Hepatocyte (in vitro differentiated cells): ENCODE measurements at places on chromosomes 7 and 10.

DNA sequence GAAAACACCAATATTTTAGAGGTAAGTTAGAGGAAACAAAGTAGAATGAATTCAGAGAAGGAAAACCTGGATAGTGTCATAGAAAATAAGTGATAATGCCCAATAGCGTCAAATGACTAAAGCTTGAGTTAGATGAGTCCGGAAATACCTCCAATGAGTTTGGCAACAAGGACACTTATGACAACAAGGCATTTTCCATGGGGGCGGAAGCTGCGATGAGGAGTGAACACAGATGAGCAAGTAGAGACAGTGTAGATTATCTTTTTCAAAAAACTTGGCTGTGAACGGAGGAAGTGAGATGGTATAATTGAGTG, 383 bp upstream of the R3HCC1L start:
- DNase-seq = no peak

DNA sequence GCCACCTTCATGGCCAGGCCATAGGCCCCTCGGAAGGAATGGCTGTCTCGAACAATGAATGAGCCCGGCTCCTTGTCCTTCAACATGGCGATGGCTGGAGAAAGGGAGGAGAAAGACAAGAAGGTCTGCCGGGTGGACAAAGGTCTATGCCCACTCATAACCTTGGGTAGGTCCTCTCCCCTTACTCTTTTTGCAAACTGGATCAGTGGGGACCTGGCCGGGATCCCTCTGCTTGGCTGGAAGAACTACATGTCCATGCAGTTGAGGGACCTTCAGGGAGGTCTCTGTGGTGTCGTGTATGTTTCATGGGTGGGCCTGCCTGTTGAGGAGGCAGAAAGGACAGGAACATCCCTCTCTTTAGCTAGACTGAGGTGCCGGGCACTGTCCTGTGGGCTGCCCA, 284.8 kb downstream of the TNS3 start:
- no peak for DNase-seq

DNA sequence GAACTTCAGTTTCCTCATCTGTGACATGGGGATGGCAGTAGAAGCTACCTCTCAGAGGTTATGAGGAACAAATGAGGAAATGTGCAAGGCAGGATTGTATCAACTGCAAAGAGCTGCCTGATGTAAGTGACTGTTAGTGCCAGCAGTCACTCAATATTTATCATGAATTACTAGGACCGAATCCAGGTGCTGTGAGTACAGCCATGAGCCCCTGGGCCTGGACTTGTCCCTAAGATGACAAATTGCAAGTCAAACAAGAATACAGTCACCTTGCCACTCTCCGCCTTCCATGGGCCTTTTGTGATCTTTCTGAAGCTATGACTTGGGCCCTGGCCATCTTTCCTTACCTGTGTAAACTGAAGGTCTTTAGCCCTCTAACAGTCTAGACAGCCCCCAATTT, 27.7 kb upstream of the TLX1 start:
- DNase-seq = no peak

DNA sequence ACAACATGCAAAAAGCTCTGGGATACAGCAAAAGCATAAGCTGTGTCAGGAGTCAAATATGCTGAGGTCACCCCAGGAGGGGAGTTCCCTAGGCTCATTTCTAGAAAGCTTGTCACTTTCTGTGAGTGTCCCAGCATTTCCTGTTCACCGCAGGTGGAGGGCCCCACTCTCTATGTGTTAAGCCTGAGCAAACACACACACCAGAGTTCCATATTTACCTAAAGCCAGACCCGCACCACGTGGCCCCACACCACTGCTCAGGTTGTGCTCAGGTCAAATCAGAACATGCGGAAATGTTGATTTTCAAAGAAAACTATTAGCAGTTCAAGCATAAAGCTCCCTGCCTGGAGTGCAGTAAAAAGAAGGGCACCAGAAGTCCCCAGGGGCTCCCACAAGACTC, 259.6 kb upstream of the PPP2R2D start:
- peak; percentile 87 for DNase-seq

GRCh38 chr7:109343678-109344077, 774.0 kb downstream of the DNAJB9 start:
- no peak for DNase-seq

- DNase-seq = no peak
Measured at GRCh38 chr7:1552200-1552599, 3.8 kb downstream of the TMEM184A start.

DNA sequence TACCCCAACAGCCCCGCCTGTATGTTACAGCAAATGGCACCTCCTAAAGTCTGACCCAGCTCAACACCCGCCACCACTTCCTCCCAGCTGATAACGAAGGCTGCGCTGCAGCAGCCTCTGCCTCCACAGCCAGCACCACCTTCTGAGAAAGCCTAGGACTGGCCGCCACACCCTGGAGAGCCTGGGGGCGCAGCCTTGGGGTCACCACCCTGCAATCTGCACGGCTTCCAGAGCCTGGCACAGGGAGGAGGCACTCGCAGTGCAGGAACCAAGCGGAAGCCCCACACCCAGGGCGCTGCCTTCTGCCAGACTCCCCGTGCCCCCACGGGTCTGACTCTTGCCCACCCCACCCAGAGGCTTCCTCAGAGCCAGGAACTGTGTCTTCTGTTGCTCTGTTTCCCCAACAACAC, 112.5 kb downstream of the MAD1L1 start:
- DNase-seq = no peak

DNA sequence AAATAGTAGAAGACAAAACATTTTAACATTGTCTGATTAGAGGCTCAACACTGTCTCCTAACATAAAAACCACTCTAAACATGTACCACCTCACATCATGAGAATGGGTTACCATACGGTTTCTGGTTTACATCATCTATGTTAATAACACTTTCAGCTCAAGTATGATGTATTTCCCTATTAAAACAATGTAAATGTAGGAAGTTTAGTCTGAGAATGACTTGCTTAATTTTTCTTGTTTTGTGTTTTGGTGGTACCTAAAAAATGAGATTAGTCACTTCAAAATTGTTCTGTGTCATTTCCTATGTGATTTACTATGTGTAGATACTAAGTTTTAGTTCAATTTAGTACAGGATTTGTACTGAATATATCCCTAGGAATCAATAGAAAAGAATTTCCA, 195.8 kb upstream of the SEMA3C start:
- no peak for DNase-seq

DNA sequence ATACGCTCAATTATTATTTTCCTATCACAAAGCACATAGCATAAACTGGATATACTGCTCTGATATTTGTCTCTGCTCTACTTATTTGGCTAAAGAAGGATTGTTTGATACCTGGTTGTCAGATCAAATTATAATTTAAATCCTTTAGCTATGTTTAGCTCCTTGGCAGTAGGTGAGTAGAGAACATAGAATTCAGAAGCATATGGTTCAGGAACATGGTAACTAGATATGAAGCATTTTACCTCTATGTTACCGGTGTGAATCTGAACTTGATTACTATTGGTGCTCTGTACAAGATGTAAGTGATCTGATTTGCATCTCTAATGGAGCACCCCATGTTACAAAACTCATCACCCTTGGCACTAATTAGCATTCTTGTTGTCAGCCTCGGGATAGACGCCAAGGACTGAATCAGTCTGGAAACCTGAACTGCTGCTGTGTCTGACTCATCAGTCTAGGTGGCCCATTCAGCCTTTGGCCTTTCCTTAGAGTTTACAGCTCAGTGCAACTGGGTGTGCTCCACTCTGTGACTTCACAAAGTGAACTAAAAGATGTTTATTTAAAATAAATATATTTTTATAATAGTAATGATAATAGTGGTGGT, 12.3 kb upstream of the MYPN start:
- DNase-seq = peak; percentile 76

DNA sequence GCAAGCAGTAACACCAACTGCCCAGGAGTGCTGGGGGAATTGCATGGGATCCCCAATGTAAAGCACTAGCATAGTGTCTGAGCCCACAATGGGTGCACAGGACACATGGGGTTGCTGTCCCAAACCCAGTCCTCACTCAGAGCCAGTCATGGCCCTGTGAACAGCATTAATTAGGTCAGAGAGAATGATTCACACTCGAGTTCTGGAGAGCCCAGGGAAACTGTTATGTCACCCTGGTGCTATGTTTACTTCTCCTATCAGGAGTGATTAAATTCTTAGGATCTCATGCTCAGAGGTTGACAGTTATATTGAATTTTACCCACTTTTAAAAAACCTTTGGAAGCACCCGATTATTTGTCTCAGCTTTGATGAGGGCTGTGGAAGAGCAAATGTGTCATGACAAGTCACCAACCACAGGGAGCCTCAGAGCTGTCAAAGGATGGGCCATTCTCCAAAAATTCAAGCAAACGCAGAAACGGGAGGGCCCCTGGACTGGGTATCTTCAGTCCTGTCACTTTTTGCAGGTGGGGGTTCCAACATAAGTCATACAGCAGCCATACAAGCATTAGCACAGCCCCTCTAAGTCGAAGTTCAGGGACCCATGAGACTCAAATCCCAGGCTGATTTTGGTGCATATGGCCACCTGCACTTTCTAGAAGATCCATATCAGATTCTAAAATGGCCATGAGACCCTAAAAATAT, 1.3 kb upstream of the RASSF4 start:
- peak; percentile 62 for DNase-seq

GRCh38 chr7:142873281-142873784, 12.2 kb downstream of the TRPV6 start:
- DNase-seq = no peak

DNA sequence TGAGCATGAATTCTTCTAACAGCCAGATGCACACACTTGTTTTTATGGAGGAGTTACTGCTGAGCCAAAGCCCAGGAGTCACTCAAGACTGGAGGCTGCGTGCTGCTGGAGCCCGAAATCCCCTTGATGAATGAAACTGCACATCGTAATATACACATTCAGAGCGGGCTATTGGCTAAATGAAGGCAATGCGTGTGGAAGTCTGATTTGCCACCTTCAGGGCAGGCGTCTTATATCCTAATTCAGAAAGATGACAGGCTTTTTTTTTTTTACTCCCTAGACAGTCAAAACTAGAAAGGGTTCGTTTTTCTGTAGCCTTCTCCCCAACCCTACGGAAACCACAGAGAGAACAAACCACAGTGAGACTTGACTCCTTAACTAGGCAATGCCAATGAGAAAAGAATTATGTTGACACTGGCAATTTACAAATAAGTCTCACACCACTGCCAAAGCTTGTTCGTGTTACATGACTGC, 227.2 kb upstream of the KLF14 start:
- no peak for DNase-seq

GRCh38 chr7:119219663-119220062, 995.2 kb downstream of the ANKRD7 start:
- DNase-seq = no peak

- DNase-seq = no peak
Measured at GRCh38 chr10:68007356-68007755, 67.7 kb downstream of the HERC4 start.

DNA sequence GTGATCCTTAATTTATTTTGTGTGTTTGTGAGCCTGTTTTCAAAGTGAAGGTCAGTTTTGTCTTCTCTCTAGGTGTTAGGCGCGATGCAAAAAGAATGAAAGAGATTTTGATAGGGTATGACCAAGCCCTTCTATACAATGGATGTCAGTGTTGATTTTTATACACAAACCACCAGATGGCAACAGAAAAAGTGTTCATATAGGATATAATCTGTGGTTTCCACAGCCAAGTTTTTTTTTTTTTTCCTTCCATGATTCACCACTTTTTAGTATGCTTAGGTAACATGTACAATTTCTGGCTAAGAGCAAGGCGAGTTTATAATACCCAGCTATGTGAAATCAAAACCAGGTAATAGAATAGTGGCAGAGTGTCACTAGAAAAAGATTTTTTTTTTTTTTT, 8.1 kb downstream of the SDK1 start:
- no peak for DNase-seq

- no peak for DNase-seq
Measured at GRCh38 chr10:85607043-85607695, 759.4 kb downstream of the GRID1 start.

GRCh38 chr7:68888971-68889385, 709.3 kb upstream of the AUTS2 start:
- DNase-seq = no peak

- DNase-seq = no peak
Measured at GRCh38 chr10:121375172-121375571, 223.1 kb downstream of the FGFR2 start.

- DNase-seq = peak; percentile 50
Measured at GRCh38 chr10:132888898-132889490, 53.4 kb downstream of the CFAP46 start.

GRCh38 chr10:118742032-118742431, 12.7 kb downstream of the CACUL1 start:
- DNase-seq = no peak

DNA sequence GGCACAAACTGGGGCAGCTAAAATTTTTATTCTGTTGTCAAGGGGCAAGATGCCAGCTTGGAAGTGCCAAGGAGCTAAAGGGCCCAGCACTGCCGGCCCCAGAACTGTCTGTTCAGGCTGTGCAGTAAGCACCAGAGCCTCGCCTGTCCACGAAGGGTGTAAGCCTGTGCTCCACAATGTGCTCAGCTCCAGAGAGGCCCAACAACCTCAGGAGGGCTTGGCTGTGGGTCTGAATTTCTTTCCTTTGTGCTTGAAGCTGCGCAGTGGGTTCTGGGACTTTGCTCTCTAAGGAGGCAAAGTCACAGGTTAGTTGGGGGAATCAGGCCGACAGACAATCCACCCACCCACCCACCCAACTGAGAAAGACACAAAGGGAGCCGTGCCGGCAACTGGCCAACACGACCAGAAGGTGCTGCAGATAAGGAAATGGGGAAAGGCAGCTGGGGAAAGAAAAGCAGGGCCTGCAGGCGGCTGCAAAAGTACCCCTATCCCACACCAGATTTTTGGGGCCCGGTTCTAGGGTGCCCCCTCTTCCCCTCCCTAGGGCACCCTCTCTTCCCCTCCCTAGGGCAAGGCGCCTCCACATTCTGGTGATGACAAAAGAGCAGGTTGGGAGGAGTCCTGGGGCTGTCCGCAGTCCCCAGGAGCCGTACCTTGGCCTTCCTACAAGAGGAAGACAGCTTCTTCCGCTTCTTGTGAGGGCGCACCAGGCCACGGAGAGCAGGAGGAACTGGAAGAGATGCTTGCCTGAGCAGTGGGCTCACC, 7.7 kb downstream of the DDX56 start:
- DNase-seq = no peak

DNA sequence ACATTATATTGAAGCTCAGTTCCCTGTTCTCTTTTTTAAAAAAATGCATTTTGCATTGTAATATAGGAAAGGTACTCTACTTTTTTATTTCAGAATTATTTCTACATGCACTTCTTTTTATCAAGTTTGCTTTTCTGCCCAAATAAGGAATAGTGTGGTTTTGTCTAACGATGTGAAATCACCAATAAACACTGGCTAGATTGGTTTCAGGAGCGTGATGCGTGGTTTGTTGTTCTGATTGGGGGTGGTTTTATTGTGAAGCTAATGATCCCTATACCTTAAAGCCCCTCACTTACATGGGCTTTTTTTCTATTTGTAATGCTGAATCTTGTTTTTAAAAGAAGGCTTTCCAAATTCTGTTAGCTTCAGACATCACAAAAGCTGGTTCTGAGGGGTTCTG, 17.6 kb downstream of the ENTPD7 start:
- no peak for DNase-seq
